ENCODE measurements at places on chromosomes 7 and 10. TPM values are rescaled to one million over a fixed set of nuclear protein-coding genes. Genes with fewer than 3 reads are reported as not detected.

DNAH11 gene
- polyA plus RNA-seq: 0.28 TPM

IFIT1 gene
- polyA plus RNA-seq: 8.8 TPM

MUC3A gene
- polyA plus RNA-seq: 0.17 TPM

SPDYE1 gene
- polyA plus RNA-seq: not detected

MALRD1 gene
- 0.11 TPM for polyA plus RNA-seq

C7orf25 gene
- 2.8 TPM for polyA plus RNA-seq

SRGN gene
- polyA plus RNA-seq: 123 TPM

CALHM3 gene
- polyA plus RNA-seq: not detected

AMPH gene
- polyA plus RNA-seq: 0.35 TPM

SRRM3 gene
- 1.6 TPM for polyA plus RNA-seq

SLC26A4 gene
- 0.17 TPM for polyA plus RNA-seq

SDHAF3 gene
- 11.3 TPM for polyA plus RNA-seq

SPAG6 gene
- not detected for polyA plus RNA-seq

CYP3A5 gene
- 0.10 TPM for polyA plus RNA-seq

ZNF679 gene
- polyA plus RNA-seq: not detected

ZNF316 gene
- polyA plus RNA-seq: 44.0 TPM

KIF11 gene
- 4.7 TPM for polyA plus RNA-seq
